ENCODE measurements at places on chromosomes 2 and 18.
A peak's percentile ranks its signal among the peaks of the same experiment; 100 is the strongest.

DNA sequence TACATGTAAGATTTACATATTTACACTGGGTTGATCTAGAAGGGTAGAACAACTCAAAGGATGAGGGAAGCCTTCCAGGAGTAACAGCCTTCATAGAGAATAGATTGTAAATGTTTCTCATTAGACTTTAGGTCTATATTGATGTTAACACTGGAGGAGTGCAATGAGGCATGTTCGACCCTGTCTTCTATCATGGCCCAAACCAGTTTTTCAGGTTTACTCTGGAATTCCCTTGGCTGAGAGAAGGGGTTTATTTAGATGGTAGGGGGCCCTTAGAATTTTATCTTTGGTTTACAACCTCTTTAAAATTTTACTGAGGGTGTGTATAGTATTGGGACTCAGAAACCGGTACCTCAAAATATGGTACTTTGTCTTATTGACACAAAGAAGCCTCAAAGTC is 634.9 kb upstream of the PIK3C3 start:
- no peak for DNase-seq

- DNase-seq, result no peak
Observed at GRCh38 chr18:54503131-54503894, 87.7 kb upstream of the DYNAP start.

- DNase-seq, result no peak
Observed at GRCh38 chr2:32949260-32949659, 2.5 kb downstream of the LTBP1 start.

DNA sequence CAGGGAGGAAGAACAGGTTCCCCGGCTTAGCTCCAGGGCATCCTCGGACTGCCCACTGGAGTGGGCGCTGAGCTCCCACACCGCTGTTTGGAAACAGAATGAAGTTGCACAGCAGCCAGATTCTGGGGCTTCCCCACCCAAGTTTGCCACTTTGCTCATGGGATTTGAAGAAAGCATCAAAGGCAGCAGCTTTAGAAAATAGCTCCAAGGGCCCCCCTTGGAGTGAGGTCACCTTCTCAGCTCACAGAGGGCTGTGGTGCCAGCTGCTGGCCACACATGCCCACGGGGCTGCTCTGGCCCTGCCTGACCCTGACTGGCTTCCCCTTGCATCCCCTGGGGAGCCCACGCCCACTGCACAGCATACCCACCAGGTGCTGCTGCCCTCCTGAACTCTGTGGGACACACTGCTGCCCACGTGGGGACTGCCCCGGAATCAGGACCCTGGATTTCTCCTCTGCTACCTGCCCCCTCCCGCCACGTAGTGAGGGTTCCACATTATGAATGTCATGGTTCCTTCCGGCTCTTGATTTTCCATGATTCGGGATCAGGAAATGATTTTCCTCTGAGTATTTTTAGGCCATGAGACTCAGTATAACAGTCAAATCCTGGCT is 70.3 kb downstream of the TGOLN2 start:
- DNase-seq, result no peak

GRCh38 chr2:26765475-26766200 is 1.6 kb downstream of the SLC35F6 start:
- no peak for DNase-seq

GRCh38 chr2:227411320-227411989 is 23.7 kb upstream of the SCYGR1 start:
- peak; percentile 87 for DNase-seq

DNA sequence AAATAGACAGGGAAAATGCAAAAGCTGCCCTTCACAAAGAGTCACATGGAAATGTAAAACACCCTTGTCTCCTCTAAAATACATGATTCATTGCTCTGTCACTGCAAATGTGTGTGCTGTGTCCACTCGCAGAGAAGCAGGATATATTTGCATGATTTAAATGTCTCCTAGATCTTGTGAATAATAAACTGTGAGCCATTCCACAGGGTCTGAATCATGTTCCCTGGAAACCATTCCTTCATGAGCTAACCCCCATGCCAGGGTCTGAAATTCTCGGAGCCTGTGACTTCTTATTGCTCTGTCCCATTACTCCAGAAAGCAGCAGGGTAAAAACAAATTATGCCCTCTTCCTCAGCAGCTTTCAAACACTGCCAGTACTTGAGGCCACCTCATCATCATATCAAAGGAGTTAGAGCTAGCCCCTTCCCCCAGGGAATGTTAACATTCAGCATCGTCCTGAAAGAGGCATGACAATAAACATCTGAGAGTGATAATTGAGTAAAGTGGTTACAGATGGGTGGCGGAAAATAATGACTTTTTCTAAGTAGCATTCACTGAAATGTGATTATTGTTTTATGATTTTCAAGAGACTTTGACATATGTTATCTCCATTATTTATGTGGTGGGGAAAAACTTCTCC is 11.7 kb upstream of the CNGA3 start:
- DNase-seq, result no peak

GRCh38 chr18:13317801-13318200 is 99.2 kb downstream of the LDLRAD4 start:
- no peak for DNase-seq

DNA sequence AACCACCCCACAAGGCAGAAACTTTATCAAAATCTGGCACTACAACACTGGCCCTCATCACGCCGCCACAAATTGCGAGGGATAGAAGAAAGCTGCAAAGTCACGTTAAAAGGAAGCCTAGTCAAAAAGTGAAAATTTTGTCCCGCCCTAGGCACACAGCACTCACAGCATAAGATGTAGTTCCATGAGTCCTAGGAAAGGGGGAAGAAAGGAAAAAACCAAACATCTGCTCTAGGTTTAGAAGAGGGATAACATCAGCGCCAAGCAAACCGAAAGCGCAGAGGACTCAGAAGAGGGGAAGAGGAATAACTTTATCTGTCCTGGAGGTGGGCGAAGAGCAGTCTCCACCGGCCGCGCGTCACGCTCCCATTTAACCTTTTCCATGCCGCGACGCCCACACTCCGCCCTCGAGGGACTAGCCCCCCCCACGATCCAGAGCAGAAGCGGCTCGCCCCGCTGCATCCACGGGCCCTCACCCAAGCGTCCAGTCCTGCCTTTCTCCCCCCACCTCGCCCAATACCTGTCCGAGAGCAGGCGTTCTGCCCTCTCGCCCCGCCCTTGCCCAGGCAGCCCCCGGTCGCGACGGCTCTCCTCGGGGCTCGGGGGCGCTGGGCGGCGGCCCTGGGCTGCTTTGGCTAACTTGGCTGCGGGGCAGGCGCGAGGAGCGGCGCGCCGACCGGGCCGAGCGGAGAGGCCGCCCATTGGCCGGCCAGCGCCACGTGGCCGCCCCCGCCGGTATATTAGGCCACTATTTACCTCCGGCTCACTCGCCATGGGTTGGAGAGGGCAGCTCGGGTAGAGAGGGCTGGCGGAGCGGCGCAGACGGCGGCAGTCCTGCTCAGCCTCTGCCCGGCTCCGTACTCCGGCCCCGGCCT is at the start of gene HOXD1:
TSS of gene HOXD1 (plus strand) at position 770 of the 875 bp plus-strand sequence. CDS start 134 bp downstream, outside the sequence.
- DNase-seq, result no peak

DNA sequence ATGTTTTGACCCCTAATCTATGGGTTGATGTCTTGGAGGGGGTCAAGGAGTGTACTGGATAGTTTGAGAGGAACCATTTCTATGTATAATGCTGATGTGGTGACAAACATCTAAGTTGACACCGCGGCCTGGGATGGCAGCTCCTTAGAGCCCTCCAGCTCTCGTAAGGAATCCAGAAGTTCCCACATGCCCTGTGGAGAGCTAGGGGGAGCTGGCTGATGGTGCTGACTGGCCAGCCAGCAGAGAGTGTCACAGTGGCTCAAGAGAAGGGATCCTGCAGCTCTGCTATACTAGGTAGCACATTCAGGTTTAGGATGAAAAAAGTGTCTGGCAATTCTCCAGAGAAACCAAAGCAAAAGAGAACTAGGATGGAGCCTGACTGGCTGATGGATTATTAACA is 842.2 kb upstream of the VRK2 start:
- DNase-seq, result no peak

- DNase-seq, result peak; percentile 4
Observed at GRCh38 chr2:191369034-191369433, 123.8 kb downstream of the MYO1B start.

DNA sequence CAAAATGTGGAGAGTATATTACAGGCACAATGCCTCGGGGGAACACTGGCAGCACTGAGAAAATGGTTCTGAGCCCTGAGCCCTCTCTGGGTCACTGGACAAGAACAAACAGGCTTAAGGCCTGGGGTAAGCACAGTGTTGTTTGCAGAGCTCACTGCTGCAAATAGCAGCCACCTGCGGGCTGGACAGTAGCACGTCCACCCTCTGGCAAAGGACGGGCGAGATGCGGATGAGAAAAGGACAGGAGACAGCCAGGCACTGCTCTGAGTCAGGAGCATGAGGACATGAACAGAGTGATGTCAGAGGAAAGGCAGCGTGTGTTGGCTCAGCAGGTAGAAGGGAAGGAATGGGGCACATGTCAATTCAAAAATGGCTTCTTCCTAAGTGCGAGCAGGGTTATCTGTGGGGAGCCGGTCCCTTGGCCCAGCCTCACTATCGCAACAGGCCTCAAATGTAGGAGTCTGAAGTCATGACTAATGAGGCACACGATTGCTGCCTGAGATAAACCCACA is 25.9 kb upstream of the NEB start:
- DNase-seq, result no peak

DNA sequence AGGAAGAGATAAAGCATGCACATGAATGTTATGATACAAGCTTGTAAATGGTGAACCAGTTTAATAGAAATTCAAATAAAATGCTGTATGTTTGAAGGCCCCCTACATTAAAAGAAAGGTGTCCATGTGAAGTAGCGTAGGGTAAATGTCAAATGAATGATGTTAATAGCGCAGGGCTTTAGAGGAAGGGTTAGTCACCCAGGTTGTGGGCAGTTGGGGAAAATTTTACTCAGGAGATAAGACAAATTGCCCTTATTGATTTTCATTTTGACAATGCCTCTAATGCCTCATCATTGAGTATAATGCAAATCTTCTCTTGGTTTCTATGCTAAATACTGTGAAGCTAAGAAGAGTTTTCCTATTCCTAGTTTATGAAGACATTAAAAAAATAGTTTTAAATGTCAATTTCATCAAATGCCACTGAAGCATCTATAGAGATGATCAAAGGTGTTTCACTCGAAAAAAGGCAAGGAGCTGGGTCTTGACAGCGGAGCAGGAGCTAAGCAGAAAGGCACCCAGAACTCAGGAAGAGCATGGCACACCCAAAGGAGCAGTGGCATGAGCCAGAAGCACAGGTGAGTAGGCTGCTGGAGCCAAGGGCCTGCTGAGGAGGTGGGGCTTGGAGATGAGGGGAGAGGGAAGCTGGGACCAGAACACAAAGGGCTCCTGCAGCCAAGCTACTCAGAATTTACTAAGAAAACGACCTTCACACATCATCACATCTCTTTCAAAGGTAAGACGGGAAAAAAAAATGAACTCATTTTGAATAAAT is 129.3 kb upstream of the ACKR3 start:
- peak; percentile 4 for DNase-seq

DNA sequence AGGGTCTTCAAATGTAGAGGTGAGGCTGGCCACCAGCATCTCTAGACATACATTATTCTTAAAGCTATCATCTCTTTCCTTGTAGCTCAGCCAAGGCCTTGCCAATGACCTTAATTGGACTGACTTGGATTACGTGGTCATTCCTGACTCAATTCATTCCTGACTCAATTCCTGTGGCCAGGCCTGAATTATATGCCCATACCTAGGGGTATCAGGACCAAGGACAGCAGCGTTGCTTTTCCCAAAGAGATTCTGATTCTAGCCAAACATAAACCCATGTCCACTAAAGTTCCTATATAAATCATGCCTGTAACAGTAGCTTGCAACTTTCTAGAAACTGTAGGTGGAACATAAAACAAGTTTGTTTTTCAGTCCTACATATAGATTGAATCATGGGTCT is 231.7 kb downstream of the ARL6IP6 start:
- no peak for DNase-seq

- no peak for DNase-seq
Observed at GRCh38 chr2:75503048-75503607, 57.6 kb downstream of the EVA1A start.
